Activated naive CD4-positive, alpha-beta T cell treated with Interleukin-2 at 50 U/mL for 16 hours (primary cell): ENCODE measurements at places on chromosomes 16 and 17.

DNA sequence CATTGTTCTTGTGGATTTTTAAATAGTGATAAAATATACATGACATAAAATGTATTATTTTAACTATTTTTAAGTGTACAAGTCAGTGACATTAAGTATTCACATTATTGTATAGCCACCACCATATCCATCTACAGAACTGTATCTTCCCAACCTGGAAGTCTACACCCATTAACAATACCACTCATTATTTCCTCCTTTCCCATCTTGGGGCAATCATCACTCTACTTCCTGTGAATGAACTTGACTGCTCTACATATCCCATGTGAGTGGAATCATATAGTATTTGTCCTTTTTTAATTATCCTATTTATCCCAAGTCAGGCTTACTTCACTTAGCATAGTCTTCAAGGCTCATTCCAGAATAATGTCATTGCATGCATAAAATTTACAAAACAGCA, 40.7 kb upstream of the MMP2 start:
- no peak for DNase-seq

- DNase-seq = no peak
These were observed at the start of gene TM4SF5 for GRCh38 chr17:4771519-4772234. TM4SF5 (plus strand) TSS chr17:4771886; CDS start chr17:4771923, 37 bp downstream.

GRCh38 chr17:80445726-80446110, 30.7 kb downstream of the NPTX1 start:
- DNase-seq = no peak

DNA sequence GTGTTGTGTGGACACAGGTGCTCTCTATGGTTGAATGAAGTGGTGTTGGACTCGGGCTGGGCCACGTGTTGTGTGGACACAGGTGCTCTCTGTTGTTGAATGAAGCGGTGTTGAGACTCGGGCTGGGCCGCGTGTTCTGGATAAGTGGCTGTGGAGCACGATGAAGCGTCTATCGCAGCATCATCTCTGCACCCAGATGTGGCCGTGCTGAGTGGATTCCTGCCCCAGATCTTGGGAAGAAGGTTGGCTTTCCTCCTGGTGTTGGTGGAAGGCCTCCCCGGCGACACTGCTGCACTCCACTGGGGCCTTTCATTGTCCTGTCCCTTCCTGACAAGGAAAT, 69.1 kb downstream of the RPTOR start:
- no peak for DNase-seq

GRCh38 chr17:50710025-50710424, 2.3 kb upstream of the ANKRD40 start:
- DNase-seq = no peak

DNA sequence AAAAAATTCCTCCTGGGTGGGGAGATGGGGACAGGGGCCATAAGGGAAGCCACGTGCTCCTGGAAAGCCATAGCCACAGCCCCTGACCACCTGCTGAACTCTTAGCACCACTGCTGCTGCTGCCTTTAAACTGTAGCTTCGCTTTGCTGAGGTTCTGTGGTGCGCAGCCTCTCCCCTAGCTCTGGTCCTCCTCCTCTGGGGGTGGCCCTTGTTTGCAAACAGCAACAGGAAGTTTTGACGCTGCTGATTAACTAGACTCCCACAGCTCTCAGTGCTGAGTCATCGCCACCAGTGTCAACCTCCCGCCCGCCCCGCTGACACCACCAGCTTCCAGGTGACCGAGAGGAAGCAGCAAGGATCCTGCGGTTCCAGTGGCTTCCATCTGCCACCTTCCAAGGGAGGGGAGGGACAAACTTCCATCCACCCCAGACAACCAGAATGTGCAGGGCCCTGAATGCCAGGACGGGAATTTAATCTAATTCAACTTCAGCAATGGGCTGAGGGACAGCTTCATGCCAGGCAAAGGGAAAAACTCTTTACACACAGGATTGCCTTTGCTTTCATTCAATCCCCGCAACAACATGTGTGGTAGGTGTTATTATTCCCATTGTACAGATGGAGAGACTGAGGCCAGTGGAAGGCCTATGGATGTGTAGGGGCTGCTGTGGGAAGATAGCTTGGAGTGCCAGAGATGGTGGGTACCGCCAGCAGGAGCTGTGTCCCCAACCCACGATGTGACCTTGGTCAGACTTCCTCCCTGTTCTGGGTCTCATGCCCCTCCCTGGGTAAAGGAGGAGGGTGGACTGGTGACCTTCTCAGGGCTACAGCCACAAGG, 8.1 kb upstream of the KIFC3 start:
- peak; percentile 86 for DNase-seq

DNA sequence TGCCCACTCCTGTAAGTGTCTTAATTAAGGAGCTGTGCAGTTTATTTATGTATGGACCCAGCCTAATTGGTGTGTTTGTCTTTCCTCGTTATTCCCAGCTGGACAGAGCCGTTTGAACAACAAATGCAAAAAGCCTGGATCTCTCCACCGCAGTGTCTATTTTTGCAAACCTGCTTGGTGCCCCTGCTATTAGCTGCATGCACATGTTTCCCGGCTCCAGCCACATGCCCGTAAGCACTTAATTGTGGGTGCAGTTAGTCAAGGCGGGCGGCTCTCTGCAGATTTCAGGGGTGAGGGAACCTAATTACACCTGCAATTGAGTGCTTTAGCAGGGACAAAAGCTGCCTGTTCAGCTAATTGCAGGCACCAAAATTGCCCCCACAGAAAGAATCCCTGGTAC, 74.0 kb upstream of the GSE1 start:
- no peak for DNase-seq

DNA sequence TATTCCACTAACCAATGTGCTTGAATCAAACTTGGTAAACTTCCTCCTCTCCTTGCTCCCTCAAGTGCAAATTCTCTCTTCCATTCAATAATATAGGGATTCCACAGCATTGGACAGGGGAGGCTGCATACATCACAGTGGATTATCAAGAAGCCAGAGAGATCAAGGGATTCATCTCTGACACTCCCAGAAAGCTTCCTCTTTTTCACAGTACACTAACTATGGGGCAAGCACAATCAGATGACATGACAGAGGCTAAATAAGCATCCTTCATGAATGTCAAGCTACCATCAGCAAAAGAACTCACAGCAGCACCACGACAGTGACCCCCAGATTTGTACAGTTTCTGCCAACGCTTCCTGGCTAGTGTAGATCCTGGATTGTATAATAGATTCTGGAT, 178.4 kb upstream of the C17orf78 start:
- DNase-seq = no peak

DNA sequence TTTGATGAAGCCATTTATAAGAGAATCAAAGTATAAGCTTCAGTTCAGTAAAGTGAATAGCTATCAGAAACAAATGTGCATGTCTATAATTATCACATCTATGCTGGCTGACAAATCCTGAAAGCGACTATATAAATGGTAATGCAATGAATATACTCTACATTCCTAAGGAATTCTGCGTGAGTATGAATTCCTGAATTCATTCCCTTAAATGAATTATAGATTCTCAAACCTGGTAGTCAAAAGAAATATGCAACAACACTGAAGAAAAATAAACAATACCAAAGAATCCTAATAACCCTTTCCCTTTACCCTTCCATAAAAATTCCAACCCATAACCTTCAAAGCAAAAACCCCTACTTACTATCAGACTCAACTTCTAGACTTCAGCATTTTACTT, 416.6 kb upstream of the PMFBP1 start:
- DNase-seq = no peak

GRCh38 chr17:42538482-42538881, 2.4 kb downstream of the NAGLU start:
- no peak for DNase-seq

DNA sequence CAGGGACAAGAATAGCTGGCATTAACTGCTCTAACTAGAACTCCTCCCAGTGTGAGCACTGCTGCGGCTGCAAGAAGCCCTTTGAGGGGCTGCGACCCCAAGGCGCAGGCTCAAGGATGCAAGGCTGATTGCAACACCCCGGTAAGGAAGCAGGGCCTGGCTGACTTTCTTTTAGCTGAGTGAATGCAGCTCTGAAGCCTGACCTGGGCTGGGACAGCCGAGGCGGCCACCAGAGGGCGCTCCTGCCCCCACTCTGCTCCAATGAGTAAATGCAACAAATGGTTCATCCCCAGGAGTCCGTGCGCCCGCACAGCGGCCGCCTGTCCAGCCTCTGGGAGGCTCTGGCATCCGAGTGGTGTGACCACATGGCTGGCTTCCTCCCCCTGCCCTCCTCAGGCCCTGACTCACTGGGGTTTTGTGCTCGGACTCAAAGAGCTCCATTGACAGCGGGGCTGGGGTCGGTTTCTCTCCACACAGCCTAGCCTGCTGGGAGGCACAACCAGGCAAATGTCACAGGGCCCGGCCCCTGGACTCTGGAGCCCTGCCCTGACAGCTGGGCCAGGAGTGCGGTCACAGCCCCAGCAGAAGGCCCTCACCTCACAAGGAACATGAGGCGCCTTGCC, at the start of gene SMIM5:
SMIM5 (plus strand) TSS at position 572 of the 623 bp plus-strand sequence. CDS start 6,768 bp downstream, outside the sequence.
- DNase-seq = peak; percentile 83

- DNase-seq = no peak
These were observed at the start of gene QRICH2 for GRCh38 chr17:76307966-76308338. QRICH2 (minus strand) TSS chr17:76308276; CDS start chr17:76307998, 278 bp downstream.

- DNase-seq = no peak
These were observed at the start of gene EVPLL for GRCh38 chr17:18377437-18378204. EVPLL (plus strand) TSS chr17:18377778; CDS start chr17:18380938, 3,160 bp downstream.

- no peak for DNase-seq
These were observed 40.9 kb downstream of the ENGASE start for GRCh38 chr17:79115487-79115886.

- no peak for DNase-seq
These were observed 359.6 kb downstream of the SNX29 start for GRCh38 chr16:12336141-12336540.

DNA sequence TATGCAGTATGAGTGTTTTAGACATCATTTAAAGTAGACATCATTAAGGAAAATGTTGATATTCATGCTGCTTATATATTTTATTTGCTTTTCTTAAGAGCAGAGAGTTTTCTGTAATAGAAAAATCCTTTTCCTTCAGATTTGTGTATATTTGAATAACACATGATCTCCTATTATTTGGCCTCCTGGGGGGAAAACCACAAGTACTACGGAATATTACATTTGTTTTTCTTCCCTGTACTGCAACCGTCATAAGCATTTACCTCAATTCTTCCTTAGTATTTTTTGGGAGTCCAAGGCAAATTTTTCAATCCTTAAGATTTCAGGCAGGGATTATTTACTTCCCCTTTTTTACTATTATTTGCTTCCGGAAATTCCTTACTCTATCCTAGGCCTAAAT, 6.0 kb downstream of the RSPRY1 start:
- no peak for DNase-seq

GRCh38 chr16:23055481-23055880, 93.8 kb downstream of the USP31 start:
- DNase-seq = no peak

GRCh38 chr17:43880420-43880991, 26.8 kb downstream of the MPP2 start:
- peak; percentile 49 for DNase-seq

- peak; percentile 87 for DNase-seq
These were observed 3.5 kb upstream of the RPL13 start for GRCh38 chr16:89556750-89557689.

DNA sequence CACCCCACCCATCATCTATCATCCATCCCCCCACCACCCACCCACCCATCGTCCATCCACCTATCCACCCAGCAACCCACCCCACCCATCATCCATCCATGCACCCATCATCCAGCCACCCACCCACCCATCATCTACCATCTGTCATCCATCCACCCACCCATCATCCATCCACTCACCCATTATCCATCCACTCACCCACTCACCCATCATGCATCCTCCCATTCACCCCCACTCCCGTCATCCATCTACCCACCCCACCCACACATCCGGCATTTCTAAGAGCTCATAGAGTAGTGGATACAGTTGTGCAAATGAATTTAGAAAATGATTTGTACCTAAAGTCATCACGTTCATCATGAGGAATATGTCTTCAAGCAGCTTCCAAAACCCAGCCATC, 405.1 kb downstream of the SNX29 start:
- no peak for DNase-seq

- DNase-seq = no peak
These were observed 5.4 kb downstream of the CLUH start for GRCh38 chr17:2705888-2706795.

- no peak for DNase-seq
These were observed 40.4 kb downstream of the NXPH3 start for GRCh38 chr17:49616086-49616485.

- DNase-seq = no peak
These were observed 3.0 kb downstream of the RFNG start for GRCh38 chr17:82048571-82048971.

DNA sequence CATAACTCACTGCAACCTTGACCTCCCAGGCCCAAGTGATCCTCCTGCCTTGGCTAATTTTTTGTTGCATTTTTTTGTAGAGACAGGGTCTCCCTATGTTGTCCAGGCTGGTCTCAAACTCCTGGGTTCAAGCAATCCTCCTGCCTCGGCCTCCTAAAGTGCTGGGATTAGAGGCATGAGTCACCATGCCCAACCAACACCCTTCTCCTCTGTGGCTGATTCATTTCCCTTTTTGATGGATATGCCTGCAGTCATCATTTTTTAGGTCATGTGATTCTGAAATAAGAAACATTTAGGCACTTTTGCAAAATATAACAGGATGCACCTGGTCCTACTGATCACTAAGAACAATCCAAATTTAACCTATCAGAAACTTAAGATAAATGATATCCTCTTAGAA, 44.0 kb upstream of the YPEL2 start:
- DNase-seq = no peak

DNA sequence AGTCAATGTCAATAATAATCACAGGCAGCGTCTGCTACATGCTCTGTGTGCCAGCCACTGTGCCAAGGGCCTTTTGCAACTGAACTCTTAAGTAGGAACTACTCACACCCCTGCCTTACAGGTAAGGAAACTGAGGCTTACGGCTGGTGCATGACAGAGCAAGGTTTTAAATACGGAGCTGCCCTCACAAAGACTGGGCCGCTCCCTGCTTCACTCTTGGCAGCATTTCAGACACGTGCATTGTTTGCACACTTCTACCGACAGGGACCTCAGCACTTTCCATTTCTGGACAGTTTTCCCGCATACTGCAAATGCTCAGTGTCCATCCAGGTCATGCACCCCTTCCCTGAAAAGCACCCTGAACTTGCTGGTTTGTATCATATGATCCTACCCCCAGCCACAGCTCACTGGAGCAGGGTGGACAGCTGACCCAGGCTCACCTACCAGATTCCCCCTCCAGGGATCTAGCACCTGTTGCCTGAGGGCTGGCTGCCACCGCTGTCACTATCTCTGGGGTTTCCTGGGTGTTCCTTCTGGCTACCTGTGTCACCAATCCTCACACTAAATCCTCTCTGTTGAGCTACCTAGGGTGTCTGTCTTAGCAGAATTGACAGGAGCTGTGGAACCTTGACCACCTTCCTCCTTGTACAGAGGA, 142.9 kb downstream of the C16orf78 start:
- no peak for DNase-seq

DNA sequence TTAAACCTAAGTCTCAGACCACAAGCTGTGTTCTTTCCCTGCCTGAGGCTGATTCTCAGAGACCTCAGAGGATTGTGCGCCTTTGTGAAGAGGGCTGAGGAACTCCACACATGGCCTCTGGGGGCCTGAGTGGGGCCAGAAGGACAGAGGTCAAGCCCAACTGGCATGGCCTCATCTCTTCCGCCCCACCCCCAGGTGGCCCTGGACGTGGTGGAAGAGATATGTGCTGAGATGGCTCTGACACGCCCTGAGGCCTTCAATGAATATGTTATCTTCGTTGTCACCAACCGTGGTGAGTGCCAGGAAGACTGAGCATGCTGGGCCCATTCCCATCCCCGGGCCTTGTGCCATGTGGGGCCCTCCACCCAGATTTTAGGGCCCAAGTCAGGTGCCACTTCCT, 20.1 kb upstream of the ALKBH5 start:
- no peak for DNase-seq

- no peak for DNase-seq
These were observed 27.4 kb upstream of the AQP8 start for GRCh38 chr16:25189305-25189704.
